ENCODE measurements at places on chromosomes 2 and 18.

- DNase-seq: no peak
Measured at GRCh38 chr18:3405713-3406112, 44.3 kb upstream of the TGIF1 start.

DNA sequence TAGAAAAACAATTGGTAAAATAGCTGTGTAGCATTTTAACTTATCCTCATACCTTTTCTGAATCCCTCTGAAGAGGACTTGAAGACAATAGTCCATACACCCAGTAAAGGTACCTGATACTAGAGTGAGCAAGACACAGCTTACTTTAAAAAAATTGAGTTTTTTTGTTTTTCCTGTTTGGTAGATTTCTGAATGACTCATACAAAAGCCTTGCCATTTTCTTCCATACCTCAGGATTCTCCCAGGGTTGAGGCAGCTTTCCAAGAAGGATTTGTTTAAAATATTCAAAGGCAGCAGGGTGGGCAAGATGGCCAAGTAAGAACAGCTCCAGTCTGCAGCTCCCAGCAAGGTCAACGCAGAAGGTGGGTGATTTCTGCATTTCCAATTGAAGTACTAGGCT lies 551.0 kb upstream of the LRATD1 start:
- no peak for DNase-seq

DNA sequence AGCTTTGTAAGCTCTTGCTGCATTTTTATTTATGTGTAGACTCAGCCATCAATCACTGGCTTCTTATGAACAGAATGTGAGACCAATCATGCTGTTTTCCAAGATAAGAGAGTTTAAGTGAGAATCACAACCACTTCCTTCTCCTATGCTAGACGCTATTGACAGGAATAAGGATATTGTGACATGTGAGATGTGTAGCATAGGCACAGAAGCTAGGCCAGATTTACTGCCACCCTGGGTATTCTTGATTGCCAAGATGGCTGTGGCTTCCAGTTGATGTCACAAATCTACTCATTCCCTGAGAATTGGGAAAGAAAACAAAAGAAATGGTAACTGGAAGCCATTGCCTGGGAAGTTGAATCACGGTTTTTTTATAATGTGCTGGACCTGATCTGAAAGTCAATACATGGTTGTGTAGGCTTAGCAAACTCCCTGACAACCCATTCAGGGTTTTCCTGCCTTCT lies 49.9 kb downstream of the RAB27B start:
- DNase-seq: no peak

DNA sequence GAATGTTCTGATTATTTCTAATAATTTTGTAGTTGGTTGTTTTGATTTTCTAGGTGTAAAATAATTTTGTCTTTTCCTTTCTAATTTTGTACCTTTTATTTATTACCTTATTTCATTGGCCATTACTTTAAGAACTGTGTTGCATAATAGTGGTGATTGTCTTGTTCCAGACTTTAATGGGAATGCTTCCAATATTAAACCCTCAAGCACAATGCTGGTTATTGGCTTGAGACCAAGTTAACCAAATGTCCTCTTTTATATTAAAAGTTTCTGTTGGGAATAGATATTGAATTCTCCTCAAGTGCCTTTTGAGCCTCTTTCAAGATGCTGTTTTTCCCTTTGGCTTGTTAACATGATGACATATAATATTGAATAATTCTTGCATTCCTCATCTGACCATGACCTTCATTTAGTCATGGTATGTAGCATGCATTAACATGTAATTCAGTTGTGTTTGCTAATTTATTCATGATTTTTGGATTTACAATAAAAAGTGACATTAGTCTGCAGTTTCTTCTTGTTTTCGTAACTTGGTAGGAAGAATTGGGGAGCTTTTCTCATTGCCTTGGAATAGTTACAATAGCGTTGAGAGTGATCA lies 141.7 kb downstream of the DIS3L2 start:
- no peak for DNase-seq

- no peak for DNase-seq
Measured at GRCh38 chr2:151670846-151671597, 63.3 kb downstream of the NEB start.

DNA sequence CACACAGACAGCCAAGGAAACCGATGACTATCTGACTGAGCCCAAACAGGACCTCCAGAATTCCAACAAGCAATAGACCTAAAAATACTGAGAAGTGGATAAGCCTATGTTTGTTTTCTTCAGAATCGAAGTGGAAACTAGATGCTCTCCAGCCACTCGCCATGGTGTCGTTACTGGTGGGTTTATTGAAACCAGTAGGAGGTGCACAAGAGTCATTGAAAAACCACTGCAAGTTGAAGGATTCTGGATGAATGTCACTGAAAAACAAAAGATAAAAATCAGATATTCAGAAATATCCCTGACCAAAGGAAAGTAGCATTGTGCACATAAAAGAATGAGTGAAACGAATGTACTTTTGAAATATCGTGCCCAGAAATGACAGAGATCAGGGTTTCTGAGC lies 15.3 kb downstream of the TM4SF20 start:
- no peak for DNase-seq

- DNase-seq: no peak
Measured at GRCh38 chr18:50969448-50969847, 1.6 kb downstream of the ELAC1 start.

- DNase-seq: no peak
Measured at GRCh38 chr2:238456970-238457926, 30.5 kb downstream of the ASB1 start.

DNA sequence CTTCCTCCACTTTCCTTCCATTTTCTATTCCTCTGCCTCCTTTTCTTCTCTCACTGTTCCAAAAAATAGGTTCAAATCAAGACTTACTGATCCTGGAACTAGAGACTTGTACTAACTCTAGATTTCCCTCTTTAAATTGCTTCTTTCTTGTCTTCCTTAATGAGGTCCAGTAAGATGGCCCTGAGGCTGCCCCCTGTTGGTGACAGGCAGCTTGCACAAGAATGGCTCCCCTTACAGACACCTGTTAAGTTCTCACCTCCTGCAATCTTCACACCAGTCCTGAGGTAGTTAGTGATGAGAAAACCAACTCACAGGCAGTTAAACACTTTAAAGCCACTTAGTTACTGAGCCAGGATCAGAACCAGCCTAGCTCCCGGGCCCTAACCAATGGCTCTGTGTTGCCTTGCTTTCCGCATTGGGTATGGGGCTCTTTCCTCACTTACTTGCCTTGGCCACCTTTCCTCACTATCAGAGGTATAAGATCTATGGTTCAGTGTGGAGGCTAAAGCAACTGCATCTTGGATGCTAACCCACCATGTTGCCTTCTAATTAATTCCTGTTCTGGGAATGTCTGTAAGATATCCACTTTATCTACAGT lies 130.6 kb downstream of the AKAIN1 start:
- no peak for DNase-seq

DNA sequence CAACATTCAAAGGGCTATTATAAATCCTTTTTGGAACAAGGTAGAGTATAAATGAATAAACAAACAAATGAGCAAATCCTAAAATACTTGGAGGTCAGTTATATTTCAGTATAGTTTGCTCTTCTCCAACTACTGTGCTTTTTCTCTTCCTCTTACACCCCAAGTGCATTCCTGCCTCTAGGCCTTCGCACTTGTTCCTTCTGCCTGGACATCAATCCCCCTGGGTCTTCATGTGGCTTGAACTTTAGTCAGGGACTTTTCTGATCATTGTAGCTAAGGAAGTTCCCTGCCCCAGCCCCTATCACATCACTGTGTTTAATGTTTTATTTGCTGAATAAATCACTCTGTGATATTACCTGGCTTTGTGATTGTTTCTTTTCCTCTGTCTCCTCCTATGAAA lies 418.2 kb upstream of the HNRNPA3 start:
- DNase-seq: no peak

DNA sequence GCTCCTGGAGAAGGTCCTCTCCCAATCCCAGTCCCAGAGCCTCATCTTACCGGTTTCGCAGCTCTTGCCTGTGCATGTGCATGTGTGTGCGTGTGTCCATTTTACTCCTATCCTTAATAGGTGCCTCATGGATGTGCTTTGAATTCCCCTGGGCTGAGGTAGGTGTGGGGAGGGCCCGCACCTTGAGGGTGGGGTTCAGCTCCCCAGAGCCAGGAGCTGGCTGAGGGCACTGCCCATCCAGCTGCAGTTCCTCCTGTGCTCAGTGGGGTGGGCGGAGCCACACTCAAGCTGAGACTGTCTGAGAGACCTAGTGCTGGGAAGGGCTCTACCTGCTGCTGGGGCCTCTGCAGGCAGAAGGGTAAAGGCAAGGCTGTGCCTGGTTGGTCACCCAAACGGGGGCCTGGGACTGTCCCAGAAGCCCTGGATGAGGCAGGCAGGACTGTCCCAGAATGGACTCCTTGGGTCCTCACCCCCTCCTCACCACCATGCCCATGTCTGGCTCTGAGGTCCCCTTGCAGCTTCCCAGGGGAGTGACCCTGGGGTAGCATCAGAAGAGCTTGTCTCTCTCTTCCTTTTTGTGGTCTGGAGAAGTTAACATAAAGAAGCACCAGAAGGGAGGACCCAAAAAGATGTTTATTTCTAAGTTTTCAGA lies 8.9 kb downstream of the GDF7 start:
- no peak for DNase-seq

DNA sequence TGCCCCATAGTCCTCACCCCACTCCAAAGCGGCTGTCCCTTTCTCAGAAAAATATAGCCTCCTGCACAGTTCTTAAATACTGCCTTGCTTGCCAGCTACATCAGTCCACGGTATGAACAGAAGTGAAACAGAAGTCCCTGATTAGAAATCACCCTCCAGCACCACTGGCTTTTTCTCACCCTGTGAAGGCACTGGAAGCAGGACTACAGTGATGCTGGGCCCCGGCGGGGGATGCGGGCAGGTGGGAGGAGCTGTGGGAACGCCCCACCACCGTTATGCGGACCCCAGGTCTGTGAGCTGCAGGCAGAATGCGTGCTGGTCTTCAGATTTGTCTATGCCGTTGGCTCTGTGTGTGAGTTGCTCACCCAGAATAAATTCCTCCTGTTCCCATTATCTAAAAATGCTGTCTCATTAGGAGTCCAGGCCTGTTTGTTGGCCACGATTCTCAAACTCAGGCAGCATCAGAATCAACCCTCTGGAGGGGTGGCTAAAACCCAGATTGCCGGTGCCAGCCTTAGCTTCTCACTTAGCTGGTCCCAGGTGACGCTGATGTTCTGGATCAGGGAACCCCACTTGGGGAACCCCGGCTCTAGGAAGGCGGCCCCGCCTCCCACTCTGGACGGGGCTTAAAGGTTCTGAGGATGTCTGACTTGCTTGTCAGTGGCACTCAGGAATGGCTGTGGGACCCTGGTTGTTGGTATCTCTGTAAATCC lies 224.8 kb upstream of the PXDN start:
- no peak for DNase-seq

- no peak for DNase-seq
Measured at GRCh38 chr2:204842661-204843485, 297.6 kb downstream of the PARD3B start.

GRCh38 chr18:5476961-5477800 lies 66.6 kb downstream of the EPB41L3 start:
- DNase-seq: no peak

- no peak for DNase-seq
Measured at GRCh38 chr2:195620501-195620900, 36.5 kb upstream of the SLC39A10 start.

DNA sequence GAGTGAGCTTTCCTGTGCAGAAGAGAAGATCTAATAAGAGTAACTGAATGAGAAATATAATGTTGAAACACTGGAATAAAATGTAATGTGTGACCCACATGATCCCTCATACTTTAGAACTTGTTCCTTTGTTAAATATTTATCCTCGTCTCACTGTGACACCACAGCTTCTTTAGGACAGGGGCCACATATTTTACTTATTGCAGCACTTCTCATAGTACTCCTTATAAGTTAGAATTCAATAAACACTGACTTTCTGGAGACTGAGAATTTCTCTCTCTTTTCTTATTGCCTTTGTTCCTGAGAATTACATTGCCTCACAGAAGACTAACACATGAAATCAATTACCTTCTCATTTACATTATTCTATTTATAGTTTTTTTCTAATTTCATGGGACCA lies 1234.6 kb upstream of the CHAC2 start:
- no peak for DNase-seq

DNA sequence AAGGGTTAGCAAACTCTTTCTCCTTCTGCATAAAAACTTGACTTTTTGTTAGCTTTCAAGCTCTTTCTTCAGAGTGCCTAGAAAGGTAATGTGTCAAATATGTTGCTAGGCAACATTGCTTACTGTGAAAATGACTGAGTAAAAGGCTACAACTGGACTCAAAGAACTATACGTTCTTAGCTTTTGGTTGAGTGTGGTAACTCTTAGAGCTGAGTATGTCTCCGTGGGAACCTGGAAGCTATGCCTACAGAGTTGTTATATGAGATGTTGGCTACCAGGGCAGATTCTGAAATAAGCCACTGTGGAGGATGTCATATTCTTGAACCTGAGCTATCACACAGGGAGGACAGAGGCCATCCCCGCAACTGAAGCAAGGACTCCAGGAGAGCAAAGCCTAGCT lies 105.5 kb downstream of the ARL6IP6 start:
- DNase-seq: no peak

- DNase-seq: no peak
Measured at GRCh38 chr2:187547353-187547979, 6.8 kb downstream of the TFPI start.

DNA sequence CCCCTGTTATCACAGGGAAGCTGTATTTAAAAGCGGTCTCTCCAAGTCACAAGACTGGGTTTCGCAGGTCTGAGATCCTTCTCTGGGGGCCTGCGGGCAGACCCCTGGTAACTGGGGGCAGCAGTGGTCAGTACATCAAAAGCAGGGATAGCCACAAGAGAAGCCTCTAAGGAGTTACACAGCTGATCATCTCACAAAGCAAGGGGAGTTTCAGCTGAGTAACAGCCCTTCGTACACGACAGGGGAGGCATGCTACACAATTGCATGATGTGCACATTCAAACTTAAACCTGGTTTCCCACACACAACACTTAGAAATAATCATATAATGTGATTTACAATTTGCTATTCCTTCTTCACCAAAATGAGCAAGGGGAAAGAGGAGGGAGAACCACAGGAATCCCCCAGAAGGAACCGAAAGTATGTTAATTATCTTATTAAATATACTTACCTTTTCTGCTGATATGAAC lies 87.5 kb downstream of the TMEM131 start:
- DNase-seq: no peak

GRCh38 chr2:238771639-238772038 lies 76.2 kb upstream of the TWIST2 start:
- DNase-seq: no peak

DNA sequence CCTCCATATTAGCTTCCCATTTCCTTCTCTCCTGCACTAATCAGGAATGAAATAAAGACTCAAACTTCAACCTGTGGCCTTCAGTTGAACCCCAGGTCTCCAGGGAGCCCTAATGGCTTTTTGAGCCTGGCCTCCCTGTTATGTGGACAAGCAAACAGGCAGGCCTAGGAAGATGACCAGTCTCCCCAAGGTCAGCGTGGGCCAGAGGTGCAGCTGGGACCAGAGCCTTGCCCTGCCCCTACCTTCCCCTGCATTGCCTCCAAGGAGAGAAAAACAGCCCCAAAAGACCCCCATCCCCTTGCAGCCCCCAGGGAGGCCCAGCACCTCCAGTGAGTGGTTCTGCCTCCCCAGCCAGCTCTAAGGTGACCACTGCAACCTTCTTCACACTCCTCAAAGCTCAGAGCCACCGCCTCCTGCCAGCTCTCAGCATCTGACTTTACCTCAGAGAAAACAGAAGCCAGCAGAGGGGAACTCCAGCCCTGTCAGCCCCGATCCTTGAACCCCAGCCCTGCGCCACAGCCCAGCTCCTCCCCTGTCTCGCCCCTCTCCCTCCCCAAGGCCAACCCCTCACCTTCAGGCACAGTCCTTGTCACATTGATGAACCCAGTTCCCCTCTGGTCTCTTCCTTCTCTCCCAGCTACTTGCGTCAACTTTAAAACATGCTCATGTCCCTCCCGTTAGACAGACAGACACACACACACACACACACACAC lies 59.5 kb upstream of the ID2 start:
- no peak for DNase-seq

- DNase-seq: no peak
Measured at GRCh38 chr2:178834086-178834485, 26.9 kb upstream of the TTN start.

Measured in activated CD4-positive, CD25-positive, alpha-beta regulatory T cell (primary cell).